ENCODE measurements at places on chromosomes 12 and 14.

DNA sequence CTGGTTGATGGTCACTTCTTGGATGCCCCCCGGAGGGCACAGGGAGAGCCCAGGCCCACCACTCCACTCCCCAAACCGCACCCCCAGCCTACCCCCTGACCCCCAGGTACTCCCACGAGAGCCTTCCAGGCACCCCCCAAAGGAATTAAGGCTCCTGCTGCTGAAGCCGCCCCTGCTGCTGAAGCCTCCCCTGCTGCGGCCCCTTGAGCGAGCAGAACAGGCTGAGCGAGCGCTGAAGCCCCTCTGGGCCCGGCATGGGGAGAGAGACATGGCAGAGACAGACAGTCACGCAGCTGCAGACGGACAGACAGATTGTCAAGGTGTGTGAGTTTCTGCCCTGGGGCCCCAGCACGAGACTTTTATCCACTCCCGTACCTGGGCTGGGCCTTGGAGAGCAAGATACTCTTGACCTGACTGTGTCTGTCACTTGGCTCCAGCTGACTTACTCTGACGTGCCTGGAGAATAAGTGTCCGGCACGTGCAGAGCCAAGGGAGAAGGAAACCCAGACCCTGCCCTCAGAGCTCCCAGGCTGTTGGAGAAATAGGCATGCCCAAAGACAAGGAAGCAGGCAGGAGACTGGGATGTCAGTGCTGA lies at the start of gene KRT78:
TSS of gene KRT78 (minus strand) at position 334 of the 595 bp plus-strand sequence. CDS start at position 270, 64 bp downstream.
- no peak for DNase-seq

GRCh38 chr12:48627556-48627955 lies 54.5 kb downstream of the KANSL2 start:
- no peak for DNase-seq

GRCh38 chr12:25824734-25825133 lies 133.7 kb upstream of the RASSF8 start:
- no peak for DNase-seq

DNA sequence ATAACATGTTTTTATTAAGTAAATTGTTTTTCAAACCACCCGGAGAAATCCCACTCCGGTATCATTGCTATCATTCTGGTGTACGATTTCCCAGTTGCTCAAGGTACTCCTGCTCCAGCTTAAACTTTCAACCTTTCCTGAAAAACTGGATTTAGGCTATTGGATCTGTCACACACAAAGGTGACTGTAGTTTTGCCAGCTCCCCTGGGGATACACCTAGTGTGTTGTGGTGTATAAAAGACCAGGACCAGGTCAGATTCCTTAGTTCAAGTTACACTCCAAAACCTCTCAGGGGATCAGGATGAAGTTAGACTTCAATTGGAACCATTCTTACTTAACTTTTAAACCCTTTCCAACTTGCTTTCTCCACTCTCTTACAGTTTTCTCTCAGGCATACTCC lies 303.9 kb downstream of the NOVA1 start:
- no peak for DNase-seq

DNA sequence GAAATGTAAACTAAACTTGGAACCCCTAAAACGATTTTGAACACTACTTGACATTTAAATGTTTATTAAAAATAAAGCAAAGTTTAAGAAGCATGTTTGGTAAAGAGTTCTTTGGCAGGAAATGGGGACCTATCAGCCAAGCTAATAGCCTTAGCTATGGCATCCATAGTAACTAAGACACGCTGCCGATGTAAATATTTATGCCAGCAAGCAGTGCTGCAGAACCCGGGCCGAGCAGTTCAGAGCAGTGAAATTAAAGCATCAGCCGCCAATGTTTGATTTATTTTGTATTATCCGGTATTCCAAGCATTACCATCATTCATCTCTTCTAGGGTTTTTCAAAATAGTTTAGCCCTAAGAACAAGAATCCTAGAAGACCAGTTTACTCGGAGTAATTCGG lies 61.6 kb downstream of the PPP2R5C start:
- no peak for DNase-seq

- DNase-seq, result no peak
These were observed 108.4 kb downstream of the GPR135 start for GRCh38 chr14:59356767-59357166.

DNA sequence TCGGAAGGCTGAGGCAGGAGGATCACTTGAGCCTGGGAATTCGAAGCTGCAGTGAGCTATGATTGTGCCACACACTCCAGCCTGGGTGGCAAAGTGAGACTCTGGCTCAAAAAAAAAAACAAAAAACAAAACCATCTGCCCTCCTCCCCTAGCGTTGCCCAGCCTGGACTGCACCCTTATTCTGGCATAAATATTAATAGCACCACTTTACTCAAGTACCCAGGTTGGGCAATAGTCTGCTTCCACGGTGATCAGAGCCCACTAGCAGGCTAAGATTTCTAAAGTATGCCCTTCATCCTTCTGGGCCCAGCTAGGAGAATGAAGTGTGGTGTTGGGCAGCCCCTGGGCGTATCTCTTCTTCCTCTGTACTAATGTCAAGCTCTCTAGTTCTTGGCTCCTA lies 33.3 kb downstream of the KCTD10 start:
- DNase-seq, result no peak

DNA sequence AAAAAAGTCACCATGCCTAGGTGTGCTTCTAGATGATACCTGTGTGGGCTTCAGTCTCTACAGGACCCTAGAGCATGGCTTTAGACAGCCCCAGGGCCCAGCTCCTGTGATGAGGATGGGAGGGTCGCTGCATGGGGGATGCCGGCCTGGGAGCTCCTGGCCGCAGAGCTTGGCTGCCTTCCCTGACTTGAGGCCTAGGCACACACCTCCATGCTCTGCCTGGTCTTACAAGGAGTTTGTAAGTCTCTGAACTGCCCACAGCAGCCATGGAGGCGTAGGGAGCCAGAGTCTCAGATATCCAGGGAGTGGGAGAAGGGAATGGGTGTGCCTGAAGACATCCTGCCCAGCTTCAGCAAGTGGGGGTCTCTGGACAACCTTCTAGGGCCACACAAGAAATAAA lies 149.5 kb upstream of the MYL2 start:
- DNase-seq, result no peak

DNA sequence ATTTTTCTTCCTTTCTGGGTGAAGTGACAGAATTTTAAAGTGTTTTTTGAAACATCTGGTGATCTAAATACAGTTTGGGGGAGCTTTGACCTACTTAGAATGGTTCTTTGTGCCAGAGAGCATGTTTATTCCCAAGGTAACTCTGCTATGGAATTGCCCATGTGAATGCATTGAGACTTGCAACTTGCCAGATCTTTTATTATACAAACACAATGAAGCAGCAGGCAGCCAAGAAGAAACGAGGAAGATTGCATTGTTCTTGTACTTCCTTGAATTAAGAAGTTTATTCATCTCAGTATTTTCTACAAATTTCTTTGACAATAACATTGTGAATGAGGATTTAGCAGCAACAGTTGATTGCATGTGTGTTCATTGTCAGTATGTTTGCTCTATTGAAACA lies 55.5 kb downstream of the FGD4 start:
- no peak for DNase-seq

- no peak for DNase-seq
These were observed 389.9 kb downstream of the GRIN2B start for GRCh38 chr12:13591488-13591887.

- no peak for DNase-seq
These were observed 212.8 kb downstream of the CACNA1C start for GRCh38 chr12:2265461-2266167.

- no peak for DNase-seq
These were observed 7.0 kb upstream of the CRACR2A start for GRCh38 chr12:3759878-3760277.

GRCh38 chr12:114851981-114852380 lies 168.0 kb upstream of the TBX3 start:
- DNase-seq, result no peak

GRCh38 chr14:104723651-104724406 lies at the start of gene ADSS1:
TSS of gene ADSS1 (plus strand) at chr14:104724229. CDS start at chr14:104724271, 42 bp downstream.
- DNase-seq, result peak; percentile 67

DNA sequence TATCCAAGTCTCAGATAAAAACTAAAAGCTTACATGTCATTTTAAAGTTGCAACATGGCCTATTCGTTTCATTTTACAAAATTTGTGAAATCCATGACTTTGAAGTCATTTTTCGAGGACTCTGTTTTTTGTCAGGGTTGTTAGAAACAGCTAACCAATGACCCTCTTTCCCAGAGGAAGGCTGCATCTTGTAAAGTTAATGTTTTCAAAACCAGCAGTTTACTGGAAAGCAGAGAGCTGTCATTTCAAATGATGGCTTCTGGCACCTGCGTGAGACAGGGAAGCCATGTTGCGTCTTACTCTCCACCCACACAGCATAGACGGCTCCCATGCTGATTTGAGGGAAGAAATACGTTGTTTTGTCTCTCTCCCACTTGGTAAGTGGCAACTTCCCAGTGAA lies 50.1 kb upstream of the RTRAF start:
- no peak for DNase-seq

DNA sequence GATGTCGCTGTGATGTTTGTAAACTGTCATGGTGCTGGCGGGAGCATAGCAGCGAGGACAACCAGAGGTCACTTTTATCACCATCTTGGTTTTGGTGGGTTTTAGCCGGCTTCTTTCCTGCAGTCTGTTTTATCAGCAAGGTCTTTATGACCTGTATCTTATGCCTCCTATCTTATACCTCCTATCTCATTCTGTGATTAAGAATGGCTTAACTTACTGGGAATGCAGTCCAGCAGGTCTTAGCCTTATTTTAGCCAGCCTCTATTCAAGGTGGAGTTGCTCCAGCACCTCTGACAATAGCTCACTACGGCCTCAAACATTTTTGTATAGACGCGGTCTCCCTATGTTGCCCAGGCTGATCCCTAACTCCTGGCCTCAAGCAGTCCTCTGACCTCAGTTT lies 53.7 kb downstream of the B4GALNT3 start:
- no peak for DNase-seq

- no peak for DNase-seq
These were observed 54.0 kb upstream of the ELK3 start for GRCh38 chr12:96140174-96140573.

DNA sequence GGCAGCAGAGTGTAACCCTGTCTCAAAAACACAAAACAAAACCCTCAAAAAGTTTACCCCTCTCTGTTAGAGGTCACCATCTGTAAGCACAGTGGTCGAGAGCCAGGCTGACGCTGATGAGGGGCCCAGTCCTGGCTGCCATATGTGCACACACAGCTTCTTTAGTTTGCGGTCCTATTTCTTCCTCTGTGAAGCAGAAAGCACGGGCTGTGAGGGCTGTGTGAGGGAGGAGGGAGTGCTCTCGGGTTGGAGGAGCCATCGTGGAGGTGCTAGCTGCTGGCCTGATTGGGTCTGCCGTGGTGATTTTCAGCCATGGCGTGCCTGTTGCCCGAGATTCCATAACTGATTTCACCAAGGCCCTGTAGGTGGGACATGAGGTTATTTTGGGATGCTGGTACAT lies 3.5 kb downstream of the ULK1 start:
- DNase-seq, result no peak

- DNase-seq, result no peak
These were observed 260.0 kb upstream of the PLEKHG7 start for GRCh38 chr12:92442782-92443181.

DNA sequence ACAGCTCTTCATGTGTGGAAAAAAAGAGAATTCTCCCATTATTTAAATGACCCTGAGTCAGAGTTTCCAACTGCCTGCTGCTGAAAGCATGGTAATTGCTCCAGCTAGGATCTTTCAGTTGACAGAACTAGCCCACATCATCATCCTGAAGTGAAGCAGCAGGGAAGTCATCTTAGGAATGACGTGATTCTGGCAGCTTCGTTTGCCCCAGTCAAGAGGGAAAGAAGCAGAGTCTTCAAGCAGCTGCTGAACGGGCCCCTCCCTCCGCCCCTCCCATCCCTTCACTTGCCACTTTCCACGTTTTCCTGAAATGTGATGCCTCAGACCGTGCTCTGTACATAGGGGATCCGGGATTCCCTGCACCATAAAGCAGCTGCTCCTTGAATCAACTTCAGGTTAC lies 455.0 kb upstream of the TMEM132C start:
- DNase-seq, result no peak

- peak; percentile 0 for DNase-seq
These were observed 377.5 kb downstream of the ALG10 start for GRCh38 chr12:34399631-34400410.

DNA sequence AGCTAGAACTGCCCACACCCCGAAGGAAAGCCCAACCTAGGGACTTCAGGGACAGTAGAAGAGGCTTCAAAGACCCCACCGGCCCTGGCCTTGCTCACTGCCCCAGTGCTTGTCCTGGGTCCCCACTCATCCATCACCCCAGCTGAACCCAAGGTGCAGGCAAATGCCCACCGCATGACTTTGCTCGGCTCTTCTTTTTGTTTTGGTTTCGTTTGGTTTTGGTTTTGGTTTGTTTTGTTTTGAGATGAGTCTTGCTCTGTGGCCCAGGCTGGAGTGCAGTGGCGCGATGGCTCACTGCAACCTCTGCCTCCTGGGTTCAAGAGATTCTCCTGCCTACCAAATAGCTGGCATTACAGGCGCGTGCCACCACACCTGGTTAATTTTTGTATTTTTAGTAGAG lies 9.0 kb downstream of the CCDC85C start:
- DNase-seq, result no peak

DNA sequence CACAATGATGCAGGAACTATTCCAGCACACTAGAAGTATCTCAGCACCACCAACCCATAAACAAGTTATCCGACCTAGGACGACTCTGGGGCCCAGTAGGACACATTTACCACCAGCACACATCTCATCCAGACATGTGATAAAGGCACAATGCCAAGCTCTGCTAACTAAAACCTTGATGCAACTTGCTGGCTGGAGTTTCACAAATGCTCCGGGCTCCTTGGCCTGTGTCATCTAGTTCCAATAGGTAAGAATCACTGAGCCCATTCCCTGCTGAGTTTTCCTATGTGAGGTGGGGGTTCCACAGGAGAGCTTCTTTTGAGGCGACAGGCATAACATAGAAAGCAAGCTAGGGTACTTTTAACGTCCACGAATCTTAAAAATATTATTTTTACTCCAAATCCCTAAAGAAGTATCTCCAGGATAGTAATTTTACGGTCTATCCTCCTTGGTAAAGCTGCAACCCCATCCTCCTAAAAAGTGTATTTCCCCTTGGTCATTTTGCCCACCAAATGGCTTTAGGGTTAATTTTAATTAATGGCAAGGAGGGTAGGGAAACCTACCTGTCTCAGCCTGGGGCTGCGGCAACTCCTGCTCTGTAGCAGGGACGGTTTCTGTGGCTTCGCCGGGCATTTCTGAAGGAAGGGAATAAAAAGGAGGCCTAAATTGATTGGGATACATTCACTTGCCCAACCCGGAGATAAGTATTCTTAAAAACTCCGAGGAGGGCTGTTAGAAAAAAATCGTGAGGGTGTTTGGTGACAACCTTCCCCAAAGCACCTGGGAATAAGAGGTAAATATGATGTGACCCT lies 1.0 kb downstream of the NACA start:
- DNase-seq, result no peak

- no peak for DNase-seq
These were observed 728.7 kb upstream of the TMEM132C start for GRCh38 chr12:127538316-127538715.

- DNase-seq, result peak; percentile 43
These were observed 166.1 kb downstream of the ADCK1 start for GRCh38 chr14:77965919-77966435.

GRCh38 chr14:45940318-45940717 lies 687.3 kb upstream of the MIS18BP1 start:
- DNase-seq, result no peak

Measured in endothelial cell (in vitro differentiated cells).